ENCODE measurements at places on chromosomes 6 and 20.

DNA sequence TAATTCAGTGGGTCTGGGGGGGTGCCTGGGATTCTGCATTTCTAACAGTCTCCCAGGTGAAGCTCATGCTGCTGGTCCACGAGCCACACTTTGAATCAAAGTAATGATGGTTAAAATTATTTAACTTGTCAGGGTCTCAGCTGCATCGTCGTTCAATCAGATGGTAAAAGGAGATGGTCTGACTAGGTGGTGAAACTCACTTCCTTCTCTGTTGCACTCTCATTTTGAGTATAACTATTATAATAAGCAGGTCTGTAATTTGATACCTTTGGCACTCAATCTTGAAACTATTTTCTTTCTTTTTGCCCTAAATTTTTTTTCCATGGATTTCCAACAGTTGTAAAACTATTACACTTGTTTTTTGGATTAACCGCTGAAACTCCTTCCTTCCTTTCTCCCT, 292.5 kb downstream of the FARS2 start:
- DNase-seq = no peak

DNA sequence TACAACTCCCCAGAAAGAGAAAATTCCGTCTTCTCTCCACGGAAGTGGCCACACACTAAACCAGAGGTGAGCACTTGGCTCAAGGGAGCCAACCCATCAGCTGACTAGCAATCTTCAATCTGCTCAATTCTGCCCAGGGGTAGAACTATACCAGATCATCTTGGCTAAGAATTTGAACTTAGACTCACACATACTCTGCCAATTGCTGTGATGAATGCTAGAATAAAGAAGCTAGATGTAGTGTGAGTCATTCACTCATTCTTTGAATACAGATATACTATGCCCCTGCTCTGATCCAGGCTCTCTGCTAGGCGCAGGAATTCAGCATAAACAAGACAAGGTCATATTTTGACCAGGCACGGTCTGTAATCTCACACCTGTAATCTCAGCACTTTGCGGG, 147.9 kb upstream of the SHLD1 start:
- no peak for DNase-seq

DNA sequence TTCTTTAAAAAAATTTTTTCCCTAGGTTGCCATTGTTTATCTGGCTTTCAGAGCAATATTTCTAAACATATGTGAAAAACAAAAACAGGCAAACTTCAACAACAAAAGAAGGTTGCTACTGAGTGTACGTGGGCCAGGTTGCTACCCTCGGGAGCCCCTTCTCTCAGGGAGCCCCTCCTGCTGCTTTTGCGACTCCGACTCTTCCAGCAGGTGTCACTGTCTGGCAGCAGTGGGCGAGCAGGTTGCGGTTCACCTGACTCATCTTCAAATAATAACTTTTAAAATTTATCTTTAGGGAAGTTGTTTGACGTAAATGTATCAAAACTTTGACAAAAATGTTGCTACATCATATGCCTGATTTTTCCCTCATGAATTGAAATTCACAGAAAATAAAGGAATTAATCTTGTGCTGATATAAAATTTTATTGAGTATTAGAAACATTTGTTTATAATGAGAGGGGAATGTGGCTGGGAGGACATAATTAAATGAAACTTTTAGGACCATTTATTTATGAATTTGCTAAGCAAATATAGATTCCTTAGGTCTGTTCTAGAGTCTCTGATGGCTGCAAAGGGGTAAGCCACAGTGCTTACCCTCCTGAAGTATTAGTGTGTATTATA, 138.8 kb downstream of the HIVEP1 start:
- DNase-seq = no peak

DNA sequence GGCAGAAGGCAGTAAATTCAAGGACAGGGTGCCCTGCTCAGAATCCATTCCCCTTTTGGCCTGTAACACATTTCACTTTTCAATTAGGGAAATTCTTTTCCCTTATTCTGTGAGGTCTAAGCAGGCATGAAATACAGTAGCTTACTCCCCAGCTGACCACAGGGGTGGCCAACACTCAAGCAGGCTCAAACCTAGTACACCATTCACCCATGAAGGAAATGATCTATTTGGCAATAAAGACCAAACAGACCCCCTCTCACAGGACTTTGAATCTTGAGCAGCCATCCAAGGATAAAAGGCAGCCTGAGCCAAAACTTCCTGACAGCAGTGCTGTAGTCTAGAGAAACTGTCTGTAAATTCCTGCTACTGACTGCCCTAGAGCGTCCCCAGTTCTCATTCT, 17.7 kb downstream of the PDSS2 start:
- DNase-seq = no peak

DNA sequence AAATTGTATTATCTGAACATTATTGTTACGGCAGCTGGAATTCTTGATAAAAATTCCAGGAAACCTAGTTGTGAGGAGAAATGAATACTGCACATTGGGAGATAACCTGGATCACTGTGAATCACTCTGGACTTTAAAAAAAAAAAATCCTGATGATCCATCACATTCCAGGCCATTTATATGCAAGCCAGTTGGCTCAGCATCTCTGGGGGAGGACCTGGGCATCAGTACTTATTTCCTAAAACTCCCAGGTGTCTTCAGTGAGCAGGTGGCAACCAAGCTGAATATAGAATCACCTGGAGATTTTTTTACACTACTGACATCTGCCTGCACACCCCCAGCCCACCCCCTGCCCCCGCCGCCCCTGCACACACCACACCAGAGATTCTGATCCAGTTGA, 39.1 kb upstream of the SIRT5 start:
- DNase-seq = no peak

DNA sequence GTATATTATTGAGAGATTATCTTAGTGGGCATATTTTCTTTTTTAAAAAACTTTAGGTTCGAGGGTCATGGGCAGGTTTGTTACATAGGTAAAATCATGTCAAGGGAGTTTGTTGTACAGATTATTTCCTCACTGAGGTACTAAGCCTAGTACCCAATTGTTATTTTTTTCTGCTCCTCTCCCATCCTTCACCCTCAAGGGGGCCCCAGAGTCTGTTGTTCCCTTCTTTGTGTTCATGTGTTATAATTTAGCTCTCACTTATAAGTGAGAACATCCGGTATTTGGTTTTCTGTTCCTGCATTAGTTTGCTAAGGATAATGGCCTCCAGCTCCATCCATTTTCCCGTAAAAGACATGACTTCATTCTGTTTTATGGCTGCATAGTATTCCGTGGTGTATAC, 247.9 kb upstream of the RAB32 start:
- no peak for DNase-seq

GRCh38 chr6:105038259-105038658, 81.4 kb downstream of the LIN28B start:
- DNase-seq = no peak

GRCh38 chr6:139485742-139486475, 111.5 kb upstream of the CITED2 start:
- DNase-seq = no peak

GRCh38 chr6:96659084-96659845, 96.3 kb downstream of the FHL5 start:
- DNase-seq = no peak

GRCh38 chr6:12331951-12332749, 42.0 kb downstream of the EDN1 start:
- no peak for DNase-seq

GRCh38 chr6:8628736-8629135, 193.4 kb upstream of the SLC35B3 start:
- no peak for DNase-seq

GRCh38 chr6:90097356-90097755, 199.3 kb downstream of the BACH2 start:
- no peak for DNase-seq

Data from GM12891 (cell line).